ENCODE measurements at places on chromosomes 4 and X. TPM values are rescaled to one million over a fixed set of nuclear protein-coding genes. Genes with fewer than 3 reads are reported as not detected.
A peak's percentile ranks its signal among the peaks of the same experiment; 100 is the strongest.

DNA sequence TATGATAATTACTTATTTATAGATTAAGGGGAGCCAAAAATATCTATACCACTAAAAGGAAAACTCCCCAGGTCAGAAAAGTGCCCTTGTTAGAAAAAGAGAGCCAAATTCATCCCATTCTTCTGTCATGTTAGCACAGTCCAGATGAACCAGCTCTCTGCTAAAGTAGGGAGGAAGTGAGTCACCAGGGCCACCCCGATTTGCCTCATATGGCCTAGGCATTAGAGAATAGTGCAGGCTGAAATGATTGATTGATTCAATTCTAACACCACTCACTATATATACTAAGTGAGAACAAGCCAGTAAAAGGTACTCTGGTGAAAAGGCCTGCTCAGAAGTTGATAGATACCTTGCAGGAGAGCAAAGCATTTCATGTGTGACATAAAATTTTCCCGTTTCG lies 94.5 kb downstream of the SRPX start:
- H3K4me3 ChIP-seq: no peak overlapping the region
- no peak for DNase-seq
- peaks cover 7% of the 10 kb centered on the region for H3K4me1 ChIP-seq
- H3K36me3 ChIP-seq: no peaks in the 10 kb centered on the region

GRCh38 chr4:24770667-24771066 lies 24.7 kb upstream of the SOD3 start:
- H3K4me1 ChIP-seq: peaks cover 32% of the 10 kb centered on the region
- H3K27me3 ChIP-seq: no peaks in the 10 kb centered on the region
- H3K36me3 ChIP-seq: no peaks in the 10 kb centered on the region
- no peak for DNase-seq

Gene OPRPN
- not detected for total RNA-seq

DNA sequence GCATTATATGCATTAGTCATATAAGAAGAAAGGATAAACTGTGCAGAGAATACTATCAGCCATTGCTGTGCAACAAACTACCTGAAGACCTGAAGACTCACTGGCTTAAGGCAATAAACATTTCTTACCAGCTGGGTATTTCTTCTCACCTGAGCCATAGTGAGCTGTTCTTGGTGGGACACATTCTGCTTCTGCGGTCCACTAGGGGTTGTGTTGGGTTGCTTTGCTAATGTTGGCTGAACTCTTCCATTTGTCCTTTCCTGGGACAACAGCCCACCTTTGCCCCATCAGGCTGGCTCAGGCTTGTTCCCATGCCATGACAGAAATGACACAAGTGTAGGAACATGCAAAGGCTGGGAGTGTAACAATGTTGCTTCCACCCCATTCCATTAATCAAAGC lies 388.6 kb downstream of the PCDH7 start:
- no peak overlapping the region for H3K27ac ChIP-seq
- H3K36me3 ChIP-seq: no peaks in the 10 kb centered on the region
- peaks cover 22% of the 10 kb centered on the region for H3K4me1 ChIP-seq

Gene BRS3
- total RNA-seq: not detected

DNA sequence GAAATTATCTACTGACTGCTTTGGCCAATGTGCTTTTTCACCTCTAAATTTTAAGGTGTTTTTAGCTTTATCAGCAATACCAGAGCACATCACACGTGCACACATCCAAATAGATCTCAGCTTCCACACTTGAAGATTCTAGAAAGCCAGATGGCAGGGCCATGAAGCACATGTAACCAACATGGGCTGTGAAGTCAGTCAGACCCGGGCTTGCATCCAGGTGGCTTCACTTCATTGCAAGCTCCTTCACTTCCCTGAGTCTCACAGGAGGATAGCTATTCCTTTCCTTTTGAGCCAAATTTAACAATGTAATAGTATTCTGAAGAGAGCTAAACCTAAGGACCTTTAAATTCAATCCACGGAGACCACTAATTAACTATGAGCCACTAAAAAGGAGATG lies 86.5 kb downstream of the SH3RF1 start:
- H3K27ac ChIP-seq: no peak overlapping the region
- peaks cover 60% of the 10 kb centered on the region for H3K4me1 ChIP-seq
- no peaks in the 10 kb centered on the region for H3K27me3 ChIP-seq
- H3K36me3 ChIP-seq: peaks cover 2% of the 10 kb centered on the region

Gene GPR50
- total RNA-seq: not detected

DNA sequence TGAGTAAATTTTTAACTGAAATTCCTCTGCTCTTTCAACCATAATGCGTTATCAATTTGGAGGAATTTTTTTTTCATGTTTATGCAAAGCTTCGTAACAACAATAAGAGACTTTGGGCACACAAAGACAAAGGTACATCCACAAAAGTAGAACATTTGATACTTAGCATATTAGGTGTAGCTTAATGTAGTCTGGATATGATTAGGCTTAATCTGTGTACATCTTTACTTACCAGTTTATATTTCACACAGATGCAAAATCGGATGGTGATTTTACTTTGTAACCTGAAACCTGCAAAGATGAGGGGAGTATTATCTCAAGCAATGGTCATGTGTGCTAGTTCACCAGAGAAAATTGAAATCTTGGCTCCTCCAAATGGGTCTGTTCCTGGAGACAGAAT lies 20.3 kb downstream of the AIMP1 start:
- peaks cover 7% of the 10 kb centered on the region for H3K4me1 ChIP-seq
- H3K27me3 ChIP-seq: no peaks in the 10 kb centered on the region
- no peak for DNase-seq
- H3K4me3 ChIP-seq: no peak overlapping the region
- H3K36me3 ChIP-seq: peaks cover 75% of the 10 kb centered on the region
- no peak overlapping the region for H3K27ac ChIP-seq

Gene CYBB
- total RNA-seq: not detected

DNA sequence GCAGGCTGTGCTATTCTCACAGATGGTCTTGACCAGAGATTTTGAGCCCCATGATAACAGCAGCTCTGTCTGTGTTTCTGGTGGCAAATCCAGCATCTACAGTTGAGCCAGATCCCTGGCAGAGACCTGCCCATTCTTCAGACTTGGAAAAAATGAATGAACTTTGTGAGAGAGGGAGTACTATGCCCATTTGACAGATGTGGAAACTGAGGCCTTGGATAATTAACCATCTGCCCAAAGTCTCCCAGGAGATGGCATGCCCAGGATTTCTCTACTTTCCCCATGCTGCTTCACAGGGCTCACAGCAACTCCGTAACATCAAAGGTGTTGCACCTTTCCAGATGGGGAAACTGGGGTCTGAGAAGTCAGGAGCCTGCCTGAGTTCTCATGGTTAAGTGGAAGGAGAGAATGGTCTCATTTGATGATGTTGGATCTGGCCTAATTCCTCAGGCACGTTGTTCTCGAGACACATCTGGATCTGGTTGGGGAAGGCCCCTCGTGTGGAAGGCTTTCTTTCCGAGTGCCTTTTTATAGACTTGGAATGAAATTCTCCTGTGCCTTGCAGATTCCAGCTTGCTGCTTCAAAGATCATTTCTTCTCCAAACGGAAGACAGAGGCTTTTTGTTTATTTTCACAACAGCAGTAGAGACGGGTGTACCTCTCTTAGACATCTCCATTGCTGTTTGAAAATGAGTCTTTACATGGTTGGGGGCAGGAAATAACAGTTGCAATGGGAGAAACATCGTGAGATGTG lies 73.3 kb upstream of the STX18 start:
- H3K27ac ChIP-seq: no peak overlapping the region
- peaks cover 2% of the 10 kb centered on the region for H3K27me3 ChIP-seq
- H3K4me3 ChIP-seq: no peak overlapping the region
- peaks cover 4% of the 10 kb centered on the region for H3K4me1 ChIP-seq

DNA sequence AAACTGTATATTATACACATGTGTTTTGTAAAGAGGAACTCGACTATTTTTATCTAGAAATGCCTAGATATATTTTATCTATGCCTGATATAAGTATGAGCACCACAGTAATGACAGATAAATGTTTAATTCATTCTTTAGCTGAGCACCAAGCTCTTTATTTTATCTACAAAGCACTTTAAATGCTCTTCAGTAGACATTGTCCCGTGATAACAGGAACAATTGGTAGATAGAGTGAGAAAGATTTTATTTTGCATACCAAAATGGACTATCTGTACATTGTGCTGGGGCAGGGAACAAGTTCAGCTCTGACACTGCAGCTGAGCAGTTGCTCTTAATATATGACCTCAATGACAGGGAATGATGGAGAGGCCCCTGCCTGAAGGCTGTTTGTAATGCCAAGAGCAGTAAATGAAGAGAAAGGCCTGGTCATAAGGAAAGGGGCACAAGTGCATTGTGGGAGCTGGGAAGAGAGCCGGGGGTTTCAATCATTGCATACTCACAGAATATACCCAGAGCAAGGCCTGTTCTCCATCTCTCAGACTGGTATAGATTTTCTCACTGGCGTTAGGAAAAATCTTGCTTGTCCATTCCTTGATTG lies 57.3 kb downstream of the SEPTIN11 start:
- peak overlapping the region; percentile 97 for H3K27ac ChIP-seq
- DNase-seq: no peak
- peaks cover 57% of the 10 kb centered on the region for H3K36me3 ChIP-seq
- peaks cover 85% of the 10 kb centered on the region for H3K4me1 ChIP-seq

Gene SCARB2
- total RNA-seq: 179 TPM

Gene ZAR1
- not detected for total RNA-seq

GRCh38 chr4:71151054-71151453 lies 157.6 kb downstream of the DCK start:
- H3K27ac ChIP-seq: no peak overlapping the region
- no peak overlapping the region for H3K4me3 ChIP-seq
- DNase-seq: no peak

DNA sequence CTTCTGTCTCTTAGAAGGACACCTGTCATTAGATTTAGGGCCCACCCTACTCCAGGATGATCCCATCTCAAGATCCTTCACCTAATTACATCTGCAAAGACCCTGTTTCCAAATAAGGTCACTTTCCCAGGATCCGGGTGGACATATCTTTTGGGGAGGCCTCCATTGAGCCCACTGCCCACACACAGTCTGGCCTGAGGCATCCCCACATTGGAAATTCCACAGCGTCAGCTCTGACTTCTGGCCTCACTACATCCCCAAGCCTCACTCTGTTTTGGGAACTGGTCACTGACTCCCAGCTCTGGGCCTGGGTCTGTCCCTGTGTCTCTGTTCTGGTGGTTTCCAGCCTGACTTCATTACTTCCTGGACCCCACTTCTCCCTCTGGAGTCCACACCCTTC lies 285.5 kb downstream of the CRLF2 start:
- no peaks in the 10 kb centered on the region for H3K36me3 ChIP-seq
- no peak overlapping the region for H3K27ac ChIP-seq
- H3K27me3 ChIP-seq: no peaks in the 10 kb centered on the region
- peak; percentile 68 for DNase-seq

GRCh38 chrX:67700602-67701001 lies 156.8 kb downstream of the AR start:
- no peak overlapping the region for H3K4me3 ChIP-seq
- H3K27ac ChIP-seq: no peak overlapping the region
- DNase-seq: no peak
- H3K36me3 ChIP-seq: peaks cover 5% of the 10 kb centered on the region

- peaks cover 18% of the 10 kb centered on the region for H3K36me3 ChIP-seq
These were observed 572 bp downstream of the EXOSC9 start for GRCh38 chr4:121801715-121802075.
